ENCODE measurements at places on chromosomes 5 and 9.

DNA sequence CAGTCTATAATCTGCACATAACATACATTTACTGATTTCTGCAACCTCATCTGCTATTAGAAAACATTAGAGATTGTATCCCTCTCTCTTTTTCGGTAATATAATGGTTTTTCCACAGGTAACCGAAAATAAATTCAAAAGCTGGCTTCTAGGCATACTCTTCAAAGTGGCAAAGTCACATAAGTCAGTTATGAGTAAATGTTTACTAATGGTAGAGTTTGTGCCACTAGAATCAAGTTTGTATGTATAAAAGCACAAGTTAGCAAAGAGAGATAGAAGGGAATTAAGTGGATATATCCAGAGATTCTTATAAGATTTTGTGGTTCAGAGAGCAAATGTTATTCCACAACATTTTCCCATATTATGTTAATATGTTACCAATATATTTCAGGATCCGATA lies 86.9 kb downstream of the MYO10 start:
- no peak for DNase-seq

DNA sequence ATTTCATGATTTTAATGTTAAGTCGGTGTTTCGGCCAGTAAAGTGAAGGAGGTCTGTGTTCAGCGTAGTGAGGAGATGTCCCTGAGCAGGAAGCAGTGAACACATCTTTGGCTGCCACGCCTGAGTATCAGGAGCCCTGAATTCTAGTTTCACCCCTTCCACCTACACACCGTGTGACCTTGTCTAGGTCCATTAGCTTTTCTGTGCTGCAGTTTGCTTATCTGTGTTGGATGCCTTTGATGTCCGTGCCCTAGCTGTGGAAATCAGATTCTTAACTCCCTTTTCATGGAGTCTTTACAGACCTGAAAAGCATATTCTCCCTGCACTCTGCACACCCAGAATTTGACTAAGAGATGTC lies 601 bp downstream of the FBXO38 start:
- DNase-seq = no peak

DNA sequence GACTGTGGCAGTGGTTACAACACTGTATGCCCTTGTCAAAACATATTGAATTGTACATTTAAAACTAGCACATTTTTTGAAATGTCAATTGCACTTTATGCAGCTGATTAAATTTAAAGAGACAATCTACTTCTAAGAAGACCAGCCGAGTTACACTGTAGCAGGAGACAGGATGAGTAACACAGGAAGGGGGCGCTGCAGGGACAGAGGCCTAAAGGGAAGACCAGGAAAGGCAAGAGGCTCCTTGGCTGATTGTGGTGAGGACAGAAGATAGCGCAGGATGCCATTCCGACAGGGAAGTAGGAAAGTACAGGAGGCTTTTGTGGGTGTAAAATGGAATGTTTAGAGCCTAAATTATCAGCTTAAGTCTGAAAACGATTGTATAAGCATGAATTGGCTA lies 28.2 kb upstream of the PPP2R2B start:
- no peak for DNase-seq

- no peak for DNase-seq
Observed at GRCh38 chr5:91121347-91121993, 261.6 kb downstream of the ARRDC3 start.

DNA sequence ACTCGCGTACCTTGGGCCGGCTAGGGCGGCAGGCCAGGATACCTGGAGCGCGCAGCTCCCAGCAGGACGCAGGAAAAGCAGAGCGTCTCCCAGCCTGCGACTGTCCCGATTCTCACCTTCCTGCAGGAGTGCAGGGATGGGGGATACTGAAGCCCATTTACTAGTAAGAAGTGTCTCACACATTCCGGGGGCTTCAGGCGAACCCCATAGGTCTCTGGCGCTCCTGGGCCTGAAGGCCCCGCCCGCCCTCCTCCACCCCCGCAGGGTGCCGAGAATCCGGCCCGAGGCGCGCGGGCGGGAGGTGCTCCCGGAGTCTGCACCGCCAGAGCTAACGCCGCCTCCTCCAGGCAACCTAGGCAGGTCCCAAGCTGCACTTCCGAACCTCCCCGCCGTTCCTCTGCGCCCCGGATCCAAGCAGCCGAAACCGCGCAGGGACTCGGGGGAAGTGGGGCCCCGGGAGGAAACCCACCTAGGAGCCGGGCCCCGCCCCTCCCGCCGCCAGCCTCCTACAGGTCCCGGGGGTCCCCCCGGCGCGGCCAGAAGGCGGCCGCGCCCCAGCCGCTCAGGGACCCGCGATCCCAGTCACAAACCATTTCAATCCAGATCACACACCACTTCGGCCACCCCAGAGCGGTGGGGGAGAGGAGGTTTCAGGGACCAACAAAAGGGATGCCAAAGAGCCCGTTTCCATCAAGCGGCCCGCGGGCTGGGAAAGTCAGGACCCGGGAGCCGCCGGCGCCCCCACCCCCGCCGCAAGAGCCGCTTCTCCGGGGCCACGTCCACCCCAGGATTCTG lies 1.2 kb downstream of the ROR2 start:
- no peak for DNase-seq

- DNase-seq = no peak
Observed at GRCh38 chr5:65818592-65818991, 96.6 kb downstream of the NLN start.

GRCh38 chr5:103464835-103465484 lies 97.6 kb downstream of the NUDT12 start:
- no peak for DNase-seq

DNA sequence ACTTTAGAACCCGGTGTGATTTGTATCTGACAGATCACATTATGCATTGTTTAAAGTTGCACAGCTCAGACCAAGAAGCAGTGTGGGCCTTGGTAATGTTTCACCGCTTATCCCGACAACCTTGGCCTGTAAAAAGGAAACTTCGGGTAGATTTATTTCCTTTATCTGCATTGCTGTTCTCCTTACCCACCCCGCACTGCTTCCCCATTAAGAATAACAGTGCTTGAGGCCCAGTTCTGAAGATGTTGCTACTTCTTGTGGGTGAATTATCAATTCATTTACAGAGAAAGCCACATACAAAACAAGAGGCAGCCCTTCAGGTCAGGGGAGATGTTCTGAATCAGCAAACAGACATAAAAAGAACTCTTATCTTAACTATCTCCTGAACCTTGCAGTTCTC lies 8.4 kb downstream of the SMARCA2 start:
- DNase-seq = no peak

DNA sequence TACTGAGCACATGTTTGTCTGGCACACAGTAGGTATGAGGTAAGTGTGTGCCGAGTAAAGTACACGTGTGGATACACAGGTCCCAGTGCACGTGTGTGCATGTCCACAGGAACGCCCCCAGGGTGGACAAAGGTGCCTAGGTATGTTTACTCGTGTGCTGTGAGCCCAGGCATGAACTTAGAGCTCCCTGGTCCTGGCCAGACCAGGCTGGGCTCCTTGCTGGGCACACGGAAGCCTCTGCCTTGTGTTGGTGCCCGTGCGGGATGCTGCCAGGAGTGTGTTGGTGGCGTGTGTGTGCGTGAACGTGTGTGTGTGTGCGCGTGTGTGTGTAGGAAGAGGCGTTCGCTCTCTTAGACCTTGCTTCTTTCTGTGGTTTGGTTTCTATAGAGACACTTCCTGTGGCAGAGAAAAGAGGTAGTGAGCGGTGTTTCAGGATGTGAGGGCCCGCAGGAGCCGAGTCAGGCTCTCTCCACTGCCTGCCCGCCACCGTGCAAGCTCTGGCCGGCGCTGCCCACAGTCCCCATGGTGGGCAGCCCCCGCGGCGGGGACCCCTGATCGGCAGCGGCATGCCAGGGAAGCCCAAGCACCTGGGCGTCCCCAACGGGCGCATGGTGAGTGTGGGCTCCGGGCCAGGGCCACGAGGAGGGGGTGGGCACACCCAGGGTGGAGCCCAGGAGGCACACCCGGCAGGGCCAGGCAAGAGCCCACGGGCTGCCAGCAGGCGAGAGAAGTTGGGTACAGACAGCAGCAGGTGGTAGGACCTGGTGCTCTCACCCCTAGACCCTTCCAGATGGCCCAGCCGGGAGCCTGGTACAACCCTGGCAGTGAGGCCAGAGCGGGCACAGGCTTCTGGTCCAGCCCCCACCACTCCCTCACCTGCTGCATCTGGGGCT lies at the start of gene RGS14:
Gene RGS14 (plus strand): TSS at position 466 of the 893 bp plus-strand sequence. CDS start 101 bp downstream, at position 567.
- DNase-seq = no peak

GRCh38 chr5:175123542-175123941 lies 320.4 kb downstream of the DRD1 start:
- DNase-seq = no peak

- no peak for DNase-seq
Observed at GRCh38 chr9:102497709-102498108, 497.4 kb upstream of the CYLC2 start.

DNA sequence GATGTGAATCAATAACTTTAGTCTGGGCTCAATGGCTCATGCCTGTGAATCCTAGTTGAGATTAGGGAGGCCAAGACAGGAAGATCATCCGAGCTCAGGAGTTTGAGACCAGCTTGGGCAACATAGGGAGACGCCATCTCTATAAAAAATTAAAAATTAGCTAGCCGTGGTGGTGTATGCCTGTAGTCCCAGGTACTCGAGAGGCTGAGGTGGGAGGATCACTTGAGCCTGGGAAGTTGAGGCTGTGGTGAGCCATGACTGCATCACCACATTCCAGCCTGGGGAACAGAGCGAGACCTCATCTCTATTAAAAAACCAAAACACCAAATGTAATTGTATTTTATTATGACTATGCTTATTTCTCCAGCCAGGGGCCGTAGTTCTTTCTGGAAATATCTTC lies 69.6 kb upstream of the NR5A1 start:
- DNase-seq = no peak

- DNase-seq = no peak
Observed at GRCh38 chr9:136014924-136015633, 53.9 kb upstream of the UBAC1 start.

DNA sequence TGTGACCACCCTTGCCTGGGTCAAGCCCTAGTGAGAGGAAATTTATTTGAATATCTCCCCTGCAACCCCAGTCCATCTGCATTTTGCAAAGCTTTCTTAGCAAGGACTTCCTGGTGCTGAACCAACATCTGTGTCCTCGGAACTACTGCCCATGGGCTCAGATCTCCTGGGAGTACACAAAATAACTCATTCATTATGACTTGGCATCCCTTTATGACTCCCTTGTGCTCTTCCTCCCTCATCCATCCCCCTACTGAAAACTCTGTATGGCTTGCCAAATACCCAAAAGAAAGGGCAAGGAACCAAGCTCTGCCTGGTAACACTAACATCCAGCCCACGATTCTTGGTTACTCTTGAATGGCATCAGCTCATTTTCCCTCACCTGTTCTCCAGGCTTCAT lies 368.5 kb downstream of the NTRK2 start:
- no peak for DNase-seq

- no peak for DNase-seq
Observed at GRCh38 chr5:59722874-59723273, 170.7 kb downstream of the PDE4D start.

DNA sequence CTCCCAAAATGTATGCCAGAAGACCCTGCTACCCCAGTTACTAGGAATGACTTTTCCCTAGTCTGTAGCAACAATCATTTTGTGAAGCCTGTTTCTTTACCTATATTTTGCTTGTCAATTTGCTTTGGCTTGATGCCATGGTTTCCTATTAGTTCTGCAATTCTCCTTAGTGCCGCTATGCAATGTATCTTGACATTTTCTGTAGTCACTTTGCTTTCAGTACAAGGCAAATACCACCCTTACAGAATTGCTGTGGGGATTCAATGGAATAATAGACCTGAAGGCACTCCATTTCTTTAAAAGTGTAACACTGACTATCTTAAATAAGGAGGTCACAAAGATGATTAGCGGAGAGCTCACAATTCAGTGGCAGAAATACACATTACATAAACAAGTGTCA lies 291.1 kb downstream of the NR2F1-AS1 start:
- DNase-seq = no peak

GRCh38 chr9:81628897-81629296 lies 60.5 kb downstream of the TLE1 start:
- DNase-seq = no peak

DNA sequence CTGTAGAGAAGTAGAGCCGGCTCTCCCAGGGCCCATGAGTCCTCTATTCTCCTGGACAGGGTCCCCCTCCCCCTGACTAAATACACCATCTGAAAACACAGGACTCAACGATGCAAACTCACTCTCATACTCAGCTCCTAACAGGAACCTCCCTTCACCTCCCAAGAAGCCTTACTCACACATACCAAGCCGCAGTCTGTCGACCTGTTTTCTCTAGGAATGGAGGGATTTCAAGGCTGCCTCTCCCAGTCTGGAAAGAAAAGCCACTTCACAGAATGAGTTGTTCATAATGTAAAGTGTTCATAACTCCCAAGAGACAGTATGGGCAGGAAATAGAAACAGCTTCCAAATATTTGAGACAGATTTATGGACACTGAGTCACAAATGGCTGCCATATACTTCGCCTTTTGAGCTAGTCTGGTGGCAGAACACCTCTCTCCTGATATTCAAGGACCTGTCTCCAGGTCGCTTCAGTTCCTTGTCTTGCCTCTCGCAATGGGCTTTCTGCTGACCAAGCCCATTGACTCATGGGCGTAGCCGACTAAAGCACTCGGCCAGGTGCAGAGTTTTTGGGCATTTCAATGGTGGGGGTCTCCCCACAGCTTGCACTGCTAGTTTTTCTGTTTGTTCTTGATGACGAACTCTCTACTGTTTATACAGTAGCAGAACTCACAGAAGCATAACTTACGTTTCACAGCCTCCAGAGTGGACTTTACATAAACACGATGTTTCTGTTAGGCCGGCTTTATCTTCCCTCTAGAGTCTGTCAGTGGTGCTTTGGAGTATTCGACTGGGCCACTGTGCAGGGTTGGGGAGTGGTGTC lies 25.0 kb upstream of the IL17B start:
- no peak for DNase-seq

GRCh38 chr5:14410394-14411201 lies 171.0 kb upstream of the OTULINL start:
- DNase-seq = no peak

Data from stimulated activated CD4-positive, alpha-beta T cell treated with anti-CD3 and anti-CD28 coated beads, Interleukin-1b, Interleukin-23, amount 100 ng/mL, for 24 hours (primary cell).